ENCODE measurements at places on chromosomes 11 and 22.

DNA sequence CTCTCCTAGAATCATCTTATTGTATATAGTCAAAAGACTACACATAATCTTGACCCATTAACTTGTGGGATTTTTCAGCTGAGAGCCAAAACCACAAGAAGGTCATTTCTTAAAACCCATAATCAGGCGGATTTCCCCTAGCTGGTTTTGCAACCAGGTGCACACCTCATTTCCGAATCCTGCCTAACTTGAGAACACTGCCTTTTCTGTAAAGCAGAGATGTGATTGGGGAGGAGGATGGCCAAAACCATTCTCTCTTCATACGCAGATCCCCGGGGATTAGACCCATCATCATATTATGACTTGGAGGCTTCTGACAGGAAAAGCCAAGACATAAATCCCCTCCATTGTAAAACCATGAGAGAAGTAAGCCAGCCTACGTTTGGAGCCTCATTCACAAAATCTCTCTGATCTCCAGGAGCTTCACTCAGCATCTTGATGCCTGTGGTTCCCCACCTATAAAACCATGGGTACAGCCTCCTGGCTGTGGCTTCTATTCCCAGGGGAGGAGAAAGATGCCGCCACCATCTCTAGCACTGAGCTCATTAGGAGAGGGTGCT lies 191.3 kb downstream of the KIF18A start:
- no peak for DNase-seq

- DNase-seq: no peak
Measured at GRCh38 chr11:30395751-30396150, 72.8 kb downstream of the ARL14EP start.

- no peak for DNase-seq
Measured at GRCh38 chr11:47669856-47670255, 27.5 kb upstream of the MTCH2 start.

DNA sequence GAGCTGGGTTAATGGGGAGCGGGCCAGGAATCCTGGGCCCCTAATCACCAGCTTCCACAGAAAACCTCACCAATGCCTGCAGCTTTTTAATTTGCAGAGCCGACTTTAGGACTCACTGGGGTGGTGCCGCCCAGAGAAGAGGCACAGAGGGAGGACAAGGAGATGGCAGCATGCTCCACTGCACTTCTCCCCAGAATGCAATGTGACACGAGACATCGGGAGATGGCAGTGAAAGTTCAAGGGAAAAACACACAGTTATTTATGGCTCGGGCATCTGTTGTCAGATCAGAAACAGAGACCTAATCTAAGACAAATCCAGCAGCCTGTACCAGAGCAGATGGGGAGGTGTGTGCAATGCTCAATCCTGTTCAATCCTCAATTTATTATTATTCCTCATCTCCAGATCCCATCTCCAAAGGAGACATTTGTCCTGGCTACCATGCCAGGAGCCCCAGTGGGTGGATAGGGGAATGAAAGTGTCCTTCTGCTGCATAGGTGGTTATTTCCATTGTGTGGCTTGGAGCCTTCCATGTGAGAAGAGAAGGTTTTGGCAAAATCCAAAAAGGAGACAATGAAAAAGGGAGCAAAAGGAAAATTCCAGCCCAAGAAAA lies 250.0 kb downstream of the NXPE2 start:
- DNase-seq: no peak

DNA sequence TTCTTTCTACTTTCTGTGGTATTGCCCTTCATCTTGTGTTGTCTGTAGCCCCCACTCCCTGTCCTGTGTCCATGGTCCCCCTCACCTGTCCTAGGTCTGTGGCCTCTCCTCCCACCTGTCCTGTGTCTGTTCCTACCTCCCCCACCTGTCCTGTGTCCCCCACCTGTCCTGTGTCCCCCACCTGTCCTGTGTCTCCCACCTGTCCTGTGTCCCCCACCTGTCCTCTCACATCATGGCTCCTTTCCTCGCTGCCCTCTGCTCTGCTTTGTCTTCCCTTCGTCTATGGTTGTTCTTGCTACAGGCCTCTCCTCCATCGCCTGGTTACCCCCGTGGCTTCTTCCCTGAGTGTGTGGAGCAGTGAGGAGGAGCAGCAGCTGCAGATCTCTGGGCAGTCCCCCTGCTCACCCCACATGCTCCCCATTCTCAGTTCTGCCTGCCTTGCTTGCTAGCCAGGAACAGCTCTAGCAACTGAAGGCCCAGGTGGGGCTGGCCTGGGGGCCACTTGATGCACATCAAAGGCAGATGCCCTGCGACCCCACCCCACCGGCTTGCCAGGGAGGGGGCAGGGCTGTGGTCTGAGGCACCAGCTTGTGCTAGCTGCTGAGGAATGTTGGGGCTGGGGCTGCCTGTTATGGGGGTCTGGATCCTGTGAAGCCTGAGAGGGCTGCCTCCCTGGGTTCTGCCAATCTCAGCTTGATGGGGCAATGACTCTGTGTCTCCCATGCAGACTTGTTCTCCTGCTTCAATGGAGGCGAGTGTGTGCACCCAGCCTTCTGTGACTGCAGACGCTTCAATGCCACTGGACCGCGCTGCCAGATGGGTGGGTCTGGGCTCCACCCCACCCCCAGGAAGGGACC lies 5.6 kb downstream of the OTOG start:
- DNase-seq: no peak

GRCh38 chr11:24934733-24935439 lies 438.0 kb downstream of the LUZP2 start:
- no peak for DNase-seq

DNA sequence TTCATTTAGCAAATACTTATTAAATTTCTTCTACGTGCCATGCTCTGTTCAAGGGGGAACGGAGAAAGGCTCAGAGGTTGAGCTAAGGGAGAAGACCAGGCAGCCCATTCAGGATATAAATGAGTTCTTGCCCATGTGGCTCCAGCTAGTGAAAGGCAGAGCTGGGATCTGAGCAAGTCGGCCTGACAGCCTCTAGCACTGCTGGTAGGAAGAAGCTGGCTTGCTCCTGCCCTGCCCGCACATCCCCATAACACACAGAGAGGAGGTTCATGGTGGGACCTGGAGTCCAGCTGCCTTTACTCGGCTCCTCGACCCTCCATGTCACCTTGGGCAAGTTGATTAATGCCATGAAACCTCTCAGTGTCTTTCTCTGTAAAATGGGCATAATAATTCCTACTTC lies 2.0 kb downstream of the SLC15A3 start:
- no peak for DNase-seq

GRCh38 chr11:30348035-30348434 lies 25.1 kb downstream of the ARL14EP start:
- no peak for DNase-seq

DNA sequence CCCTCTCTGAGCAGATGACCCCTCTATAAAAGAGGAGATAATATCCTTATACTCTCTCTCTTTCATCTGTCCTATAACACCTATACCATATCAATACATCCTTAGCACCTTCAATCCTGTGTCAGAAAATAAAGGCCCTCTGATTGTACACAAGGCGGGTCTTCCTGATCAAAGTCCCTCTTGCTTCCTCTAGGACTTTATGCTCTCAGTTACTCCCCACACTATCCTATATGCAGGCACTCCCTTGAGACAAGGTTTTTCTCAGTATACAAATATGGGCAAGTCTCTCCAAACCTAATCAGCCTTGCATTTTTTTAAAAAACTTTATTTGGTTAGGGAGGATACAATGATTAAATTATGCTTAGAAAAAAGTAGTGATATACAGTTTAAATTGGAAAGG lies 17.3 kb upstream of the HORMAD2 start:
- DNase-seq: no peak

GRCh38 chr11:95788921-95789505 lies 569 bp downstream of the FAM76B start:
- DNase-seq: peak; percentile 21

- no peak for DNase-seq
Measured at GRCh38 chr11:19663206-19663605, 49.4 kb upstream of the NAV2 start.

- no peak for DNase-seq
Measured at GRCh38 chr11:84594602-84595001, 1032.5 kb downstream of the DLG2 start.

DNA sequence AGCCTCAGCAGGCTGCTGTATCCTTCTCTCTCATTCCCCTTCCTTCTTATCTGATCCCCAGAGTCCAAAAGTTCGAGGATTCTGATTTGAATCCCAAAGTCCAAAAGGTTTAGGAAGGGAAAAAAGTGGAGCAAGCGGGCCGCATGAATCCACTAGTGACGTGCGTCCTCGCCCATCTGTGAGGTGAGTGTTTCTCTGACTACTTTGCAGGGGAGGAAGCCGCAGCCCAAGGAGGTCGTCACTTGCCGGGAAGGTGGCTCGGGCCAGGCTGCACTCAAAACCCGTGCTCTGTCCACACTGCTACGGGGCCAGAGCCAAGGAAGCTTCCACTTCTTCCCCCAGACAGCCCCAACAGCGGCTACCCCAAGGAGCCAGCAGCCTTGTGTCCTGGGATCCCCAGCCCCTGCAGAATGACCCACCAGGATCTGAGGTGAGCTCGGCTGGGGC lies 16.3 kb downstream of the SLC25A18 start:
- no peak for DNase-seq

DNA sequence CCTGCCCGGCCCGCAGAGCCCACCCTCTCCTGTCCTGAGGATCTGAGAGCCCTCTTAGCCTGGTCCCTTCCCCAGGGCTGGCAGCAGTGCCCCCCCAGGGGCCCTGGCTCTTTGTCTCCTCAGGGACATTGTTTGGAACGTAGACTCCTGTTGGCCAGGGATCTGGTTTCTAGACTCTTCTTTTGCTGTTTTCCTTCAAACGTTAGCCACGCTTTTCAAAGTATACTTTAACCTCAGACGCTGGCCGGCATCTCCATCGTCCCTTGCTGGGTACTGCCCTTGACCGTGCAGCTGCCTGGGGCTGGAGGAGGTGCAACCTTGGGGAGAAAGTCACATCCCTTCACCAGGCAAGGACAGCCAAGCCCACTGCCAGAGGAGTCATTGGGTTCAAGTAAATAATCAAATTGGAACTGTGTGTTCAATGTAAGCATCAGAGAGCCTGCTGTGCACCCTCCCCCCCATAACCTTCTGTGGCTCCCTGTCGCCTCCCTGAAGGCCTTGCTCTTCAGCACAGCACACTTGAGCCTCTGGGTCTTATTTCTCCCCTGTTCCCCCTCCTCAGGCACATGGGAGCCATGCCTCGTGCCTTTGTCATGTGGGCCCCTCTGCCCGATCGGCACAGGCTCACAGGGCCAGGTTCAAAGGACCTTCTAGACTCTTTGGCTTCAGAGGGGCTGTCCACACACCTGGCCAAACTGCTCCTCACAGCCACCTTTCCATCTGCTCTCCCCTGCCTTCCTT lies 21.8 kb upstream of the WNT7B start:
- DNase-seq: no peak

- DNase-seq: no peak
Measured at GRCh38 chr11:84543367-84544159, 1083.6 kb downstream of the DLG2 start.

DNA sequence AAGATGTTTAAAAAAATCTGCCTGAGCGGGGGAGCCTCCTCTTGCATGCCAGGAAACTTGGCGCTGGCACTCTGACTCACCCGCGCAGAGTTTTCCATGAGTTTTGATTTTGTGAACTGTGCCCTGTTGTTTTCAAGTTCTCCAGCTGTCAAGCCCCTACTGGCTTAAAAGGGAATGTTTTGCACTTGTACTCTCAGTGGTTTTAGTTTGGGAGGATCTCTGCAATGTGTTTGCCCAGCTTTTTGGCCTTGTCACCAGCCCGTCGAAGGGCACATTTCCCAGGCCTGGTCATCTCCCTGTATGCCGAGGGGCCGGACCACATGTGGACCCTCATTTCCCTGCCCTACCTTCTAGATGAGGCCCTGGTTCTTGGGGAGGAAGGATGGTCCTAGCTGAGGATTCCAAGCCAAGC lies 12.2 kb downstream of the MRGPRF start:
- no peak for DNase-seq

GRCh38 chr11:128616161-128616560 lies 28.8 kb upstream of the ETS1 start:
- DNase-seq: no peak

DNA sequence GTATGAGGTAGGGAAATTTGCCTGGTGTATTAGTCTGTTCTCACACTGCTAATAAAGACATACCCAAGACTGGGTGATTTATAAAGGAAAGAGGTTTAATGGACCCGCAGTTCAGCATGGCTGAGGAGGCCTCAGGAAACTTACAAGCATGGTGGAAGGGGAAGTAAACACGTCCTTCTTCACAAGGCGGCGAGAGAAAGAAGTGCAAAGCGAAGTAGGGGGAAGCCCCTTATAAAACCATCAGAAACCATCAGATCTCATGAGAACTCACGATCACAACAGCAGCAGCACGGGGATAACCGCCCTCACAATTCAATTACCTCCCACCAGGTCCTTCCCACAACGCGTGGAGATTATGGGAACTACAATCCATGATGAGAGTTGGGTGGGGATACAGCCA lies 12.0 kb upstream of the RFPL2 start:
- peak; percentile 22 for DNase-seq

- no peak for DNase-seq
Measured at GRCh38 chr11:109015283-109015682, 350.4 kb downstream of the DDX10 start.

- DNase-seq: no peak
Measured at GRCh38 chr11:96256215-96257011, 86.6 kb downstream of the MAML2 start.

GRCh38 chr11:103380031-103380430 lies 270.8 kb downstream of the DYNC2H1 start:
- DNase-seq: no peak

DNA sequence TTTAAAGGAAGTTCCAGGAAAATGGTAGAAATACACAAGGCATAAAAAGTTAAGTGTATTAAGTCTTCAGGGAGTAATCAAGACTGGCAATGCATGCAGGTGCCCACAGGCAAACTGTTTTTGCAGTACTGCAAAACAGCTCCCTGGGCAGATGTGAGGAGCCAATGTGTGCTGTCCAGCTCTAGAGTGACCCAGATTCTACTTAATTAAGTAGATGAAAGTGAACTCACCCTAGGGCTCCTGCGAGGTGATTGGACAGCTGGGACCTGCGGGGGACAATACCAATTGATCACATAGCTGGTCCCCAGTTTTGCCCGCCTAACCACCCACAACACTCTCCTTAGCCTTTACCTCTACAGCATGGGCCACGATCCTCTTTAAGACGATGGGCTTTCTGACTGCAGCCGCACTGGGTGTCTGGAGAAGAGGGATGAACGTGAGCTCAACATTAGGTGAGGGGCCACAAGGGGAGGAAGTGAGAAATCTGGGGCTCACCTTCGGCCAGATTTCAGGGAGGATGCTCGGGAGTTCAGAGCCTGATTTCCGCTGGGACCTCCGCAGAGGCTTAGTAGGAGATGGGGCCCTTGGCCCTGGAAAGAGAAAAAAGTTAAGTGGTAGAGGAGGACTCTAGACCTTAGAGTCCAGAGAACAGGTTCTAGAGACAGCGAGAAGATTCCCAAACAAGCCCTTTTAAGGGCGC lies 556 bp downstream of the CDCA5 start:
- no peak for DNase-seq

GRCh38 chr11:117701781-117702180 lies 95.2 kb downstream of the DSCAML1 start:
- no peak for DNase-seq

GRCh38 chr22:32810555-32811133 lies 9.1 kb downstream of the TIMP3 start:
- no peak for DNase-seq
